ENCODE measurements at places on chromosomes 6 and 20. TPM values are rescaled to one million over a fixed set of nuclear protein-coding genes. Genes with fewer than 3 reads are reported as not detected.

LY6G5C gene
- 2.3 TPM for total RNA-seq

OR2B6 gene
- total RNA-seq: 0.43 TPM

TTK gene
- 34.8 TPM for total RNA-seq

TRERF1 gene
- total RNA-seq: 37.2 TPM

LY6G6C gene
- total RNA-seq: 0.25 TPM

RPS10 gene
- 2,209 TPM for total RNA-seq

GJA10 gene
- total RNA-seq: not detected
